ENCODE measurements at places on chromosomes 6 and 20. TPM values are rescaled to one million over a fixed set of nuclear protein-coding genes. Genes with fewer than 3 reads are reported as not detected.

SPINT3 gene
- not detected for total RNA-seq

ADGRG6 gene
- total RNA-seq: 23.5 TPM

CAGE1 gene
- under 0.01 TPM for total RNA-seq

LY86 gene
- total RNA-seq: not detected

RIPPLY2 gene
- not detected for total RNA-seq

LINC00237 gene
- not detected for total RNA-seq

ZNF318 gene
- total RNA-seq: 14.8 TPM

SNAP91 gene
- not detected for total RNA-seq

ELOVL5 gene
- 50.8 TPM for total RNA-seq

FOXF2 gene
- total RNA-seq: not detected

FAM120B gene
- total RNA-seq: 27.3 TPM

JPH2 gene
- 14.2 TPM for total RNA-seq

AGPAT4 gene
- 12.5 TPM for total RNA-seq

RAET1E gene
- total RNA-seq: 13.7 TPM

DOK5 gene
- not detected for total RNA-seq

WFDC9 gene
- total RNA-seq: not detected

TAGAP gene
- total RNA-seq: not detected

SLC22A23 gene
- 21.1 TPM for total RNA-seq

RBM24 gene
- total RNA-seq: 4.7 TPM

PANK2 gene
- 34.2 TPM for total RNA-seq

BTN1A1 gene
- total RNA-seq: not detected

PPP1R14C gene
- 46.8 TPM for total RNA-seq

PRR18 gene
- 0.50 TPM for total RNA-seq

ECT2L gene
- total RNA-seq: not detected

RNF182 gene
- total RNA-seq: not detected

CFAP206 gene
- 1.2 TPM for total RNA-seq

DEFB132 gene
- total RNA-seq: not detected

SERINC3 gene
- total RNA-seq: 153 TPM

AKAP12 gene
- 87.8 TPM for total RNA-seq

SNPH gene
- total RNA-seq: 7.6 TPM

SAMD10 gene
- 3.5 TPM for total RNA-seq

NKAPL gene
- 1.0 TPM for total RNA-seq

RIMS4 gene
- total RNA-seq: 0.12 TPM

MAP1LC3A gene
- total RNA-seq: 18.5 TPM

BEND6 gene
- 2.0 TPM for total RNA-seq
